ENCODE measurements at places on chromosomes 13 and 19.

DNA sequence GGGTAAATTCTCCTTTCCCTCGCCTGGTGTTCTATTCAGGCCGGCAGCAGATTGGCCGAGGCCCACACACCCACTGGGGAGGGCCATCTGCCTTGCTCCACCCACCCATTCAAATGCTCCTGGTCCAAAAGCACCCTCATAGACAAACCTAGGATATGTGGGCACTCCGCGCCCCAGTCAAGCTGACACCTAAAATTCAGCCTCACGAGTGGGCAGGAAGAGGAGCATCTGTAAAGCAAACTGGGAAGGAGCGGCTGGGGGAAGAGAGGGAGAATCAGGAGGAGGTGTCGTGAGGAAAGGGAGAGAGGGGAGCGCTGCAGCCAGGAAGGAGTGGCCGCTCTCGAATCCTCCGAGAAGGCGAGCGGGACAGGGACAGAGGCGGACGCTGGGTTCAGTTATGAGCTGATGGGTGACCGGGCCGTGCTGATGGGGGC, 136.9 kb downstream of the USP12 start:
- DNase-seq: no peak

DNA sequence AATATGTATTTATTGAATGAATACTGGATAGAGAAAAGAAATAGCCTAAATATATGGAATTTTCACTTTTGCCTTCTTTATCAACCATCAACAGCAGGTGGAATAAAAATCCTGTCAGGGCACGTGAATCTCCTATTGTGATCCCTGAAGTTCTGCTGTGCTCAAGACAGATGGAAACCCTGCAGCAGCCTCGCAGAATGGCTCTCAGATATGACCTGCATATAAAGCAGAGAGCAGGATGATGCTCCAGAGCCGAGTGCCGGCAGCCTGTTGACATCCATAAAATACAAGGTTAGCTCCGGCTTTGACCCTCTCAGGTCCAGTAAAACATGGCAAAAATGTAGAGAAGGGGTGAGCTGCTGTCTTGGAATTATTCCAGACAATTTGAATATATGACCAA, 659.3 kb downstream of the DIAPH3 start:
- no peak for DNase-seq

GRCh38 chr19:44988896-44989556, 12.2 kb upstream of the RELB start:
- DNase-seq: peak; percentile 32

GRCh38 chr19:18992696-18993095, 40.6 kb downstream of the SUGP2 start:
- no peak for DNase-seq

DNA sequence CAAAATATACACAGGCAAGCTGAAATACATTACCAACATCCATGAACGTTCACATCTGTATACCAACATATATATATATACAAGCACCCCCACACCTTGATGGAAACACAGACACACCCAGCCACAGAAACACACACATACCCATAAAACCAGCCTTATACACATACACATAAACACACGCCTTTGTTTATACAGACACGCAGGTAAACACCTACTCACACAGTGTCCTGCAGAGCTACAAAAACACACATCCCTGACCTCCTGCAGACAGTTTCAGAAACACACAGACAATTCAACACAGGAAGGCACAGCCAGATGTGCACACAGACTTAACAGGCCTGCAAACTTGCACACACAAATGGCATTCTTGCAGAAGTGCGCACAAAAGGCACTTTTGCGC, 21.3 kb upstream of the IRGC start:
- no peak for DNase-seq

- DNase-seq: no peak
Observed at GRCh38 chr19:56837492-56838023, 3.0 kb downstream of the PEG3 start.

GRCh38 chr13:73251626-73252265, 192.9 kb downstream of the KLF5 start:
- no peak for DNase-seq

DNA sequence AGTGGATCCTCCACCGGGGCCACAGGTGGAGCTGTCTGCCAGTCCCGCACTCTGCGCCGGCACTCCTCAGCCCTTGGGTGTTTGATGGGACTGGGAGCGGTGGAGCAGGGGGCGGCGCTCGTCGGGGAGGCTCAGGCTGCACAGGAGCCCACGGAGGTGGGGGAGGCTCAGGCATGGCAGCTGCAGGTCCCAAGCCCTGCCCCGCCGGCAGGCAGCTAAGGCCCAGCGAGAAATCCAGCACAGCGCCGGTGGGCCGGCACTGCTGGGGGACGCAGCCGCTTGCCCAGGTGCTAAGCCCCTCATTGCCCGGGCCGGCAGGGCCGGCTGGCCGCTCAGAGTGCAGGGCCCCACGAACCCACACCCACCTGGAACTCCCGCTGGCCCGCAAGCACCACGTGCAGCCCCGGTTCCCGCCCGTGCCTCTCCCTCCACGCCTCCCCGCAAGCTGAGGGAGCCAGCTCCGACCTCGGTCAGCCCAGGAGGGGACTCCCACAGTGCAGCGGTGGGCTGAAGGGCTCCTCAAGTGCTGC, 286.4 kb downstream of the RBM26 start:
- DNase-seq: no peak

GRCh38 chr13:113897161-113897560, 33.3 kb upstream of the GAS6 start:
- no peak for DNase-seq

- no peak for DNase-seq
Observed at GRCh38 chr13:111460548-111461444, 140.4 kb downstream of the TEX29 start.

DNA sequence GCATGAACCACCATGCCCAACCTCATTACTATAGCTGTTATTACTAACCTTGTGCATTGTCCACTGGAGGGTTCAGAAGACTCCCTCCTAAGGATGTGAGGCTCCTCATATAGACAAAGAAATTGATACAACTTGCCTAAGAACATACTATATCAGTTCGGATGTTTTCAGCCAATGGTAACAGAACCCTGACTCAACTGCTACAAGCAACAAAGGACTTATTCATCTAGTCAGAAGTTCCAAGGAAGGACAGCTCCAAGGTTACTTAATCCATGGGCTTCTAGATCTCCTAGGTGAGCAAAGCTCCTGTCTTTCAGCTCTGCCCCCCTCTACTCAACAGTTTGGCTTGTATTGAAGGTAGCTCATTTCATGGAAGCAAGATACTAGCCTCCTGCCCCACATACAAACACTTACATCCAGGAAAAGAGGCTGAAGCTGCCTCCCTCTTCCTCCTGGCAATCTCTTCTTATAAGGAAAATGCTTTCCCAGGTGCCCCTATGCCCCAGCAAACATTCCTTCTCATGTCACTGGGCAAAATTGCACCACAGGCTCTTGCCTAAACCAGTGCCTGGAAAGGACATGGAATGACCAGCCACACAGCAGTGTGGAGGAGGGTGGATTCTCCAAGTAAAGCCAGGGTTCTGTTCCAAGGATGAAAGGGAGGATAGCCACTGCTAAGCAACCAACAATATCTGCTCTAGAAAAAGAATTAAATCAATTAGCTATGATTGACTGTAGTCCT, 497.8 kb downstream of the FOXO1 start:
- DNase-seq: no peak

- DNase-seq: no peak
Observed at GRCh38 chr19:5075597-5075996, 106.7 kb downstream of the KDM4B start.

DNA sequence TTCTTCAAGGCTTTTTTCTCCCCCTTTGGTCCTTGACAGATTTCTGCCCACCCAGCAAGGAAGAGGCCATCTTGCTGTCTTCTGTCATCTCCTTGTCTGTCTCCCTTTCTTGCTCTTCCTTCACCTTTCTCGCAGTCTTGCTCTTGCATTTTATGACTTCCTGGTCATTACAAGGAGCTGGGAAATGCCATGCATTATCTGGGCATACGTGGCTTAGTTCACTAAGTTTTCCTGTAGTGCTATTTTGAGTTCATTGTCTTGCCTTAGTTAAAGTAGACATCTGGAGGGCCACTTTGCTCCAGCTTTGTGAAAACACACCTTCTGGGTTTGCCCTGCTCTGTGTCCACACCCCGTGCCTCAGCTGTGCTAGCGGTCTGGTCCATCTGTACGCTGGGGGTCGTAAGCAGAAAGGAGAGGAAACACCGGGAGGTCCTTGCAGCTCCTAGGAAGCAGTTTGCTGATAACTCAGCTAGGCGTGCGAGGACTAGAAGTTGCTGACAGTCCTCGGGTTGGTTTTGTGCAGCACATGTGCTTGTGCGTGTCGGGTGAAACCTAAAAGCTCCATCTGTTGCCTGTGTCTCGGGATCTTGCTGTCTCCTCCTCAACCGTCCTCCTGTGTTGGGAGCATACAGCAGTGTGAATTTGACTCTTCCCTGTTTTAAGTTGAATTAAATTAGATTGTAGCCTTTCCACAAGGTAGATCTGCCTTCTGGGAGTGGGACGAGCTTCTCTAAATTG, 59.4 kb downstream of the ARHGEF7 start:
- no peak for DNase-seq

GRCh38 chr13:35736876-35737275, 260.4 kb upstream of the MAB21L1 start:
- DNase-seq: no peak

- peak; percentile 9 for DNase-seq
Observed at GRCh38 chr19:40907968-40908735, 26.1 kb upstream of the CYP2A7 start.

- DNase-seq: no peak
Observed at GRCh38 chr19:22595918-22596341, 38.2 kb upstream of the ZNF492 start.

- DNase-seq: no peak
Observed at GRCh38 chr13:50898338-50898737, 11.3 kb upstream of the RNASEH2B start.

DNA sequence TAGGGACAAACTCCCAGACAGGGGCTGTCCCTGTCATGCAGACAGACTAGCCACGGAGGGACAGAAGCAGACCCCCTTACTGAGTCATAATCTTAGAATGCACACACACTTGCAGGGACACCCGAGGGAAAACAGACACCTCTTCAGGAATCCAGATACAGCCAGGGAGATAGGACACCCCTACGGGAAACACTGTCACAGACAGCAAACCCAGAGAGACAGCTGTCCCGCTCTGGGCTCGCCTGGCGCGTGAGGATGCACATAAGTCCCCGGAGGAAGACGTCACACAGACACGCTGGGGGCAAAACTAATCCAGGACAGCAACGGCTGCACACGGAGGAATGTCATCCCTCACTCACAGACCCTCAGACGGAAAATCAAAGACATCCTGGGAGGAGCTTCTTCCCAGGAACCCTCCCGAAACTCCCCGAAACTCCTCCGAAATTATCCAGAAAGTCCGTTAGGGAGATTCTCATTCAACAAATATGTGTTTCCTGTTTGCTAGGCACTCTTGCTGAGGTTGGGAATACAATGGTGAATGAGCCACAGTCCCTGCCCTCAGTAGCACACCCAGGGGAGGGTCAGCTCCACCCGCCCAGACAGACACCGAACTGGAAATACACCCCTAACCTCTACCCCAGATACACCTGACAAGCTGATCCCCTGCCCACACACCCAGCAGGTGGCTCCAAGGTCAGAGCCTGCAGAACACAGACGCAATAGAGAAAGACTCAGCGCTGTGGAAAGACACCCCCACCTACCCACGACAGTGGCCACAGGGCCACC, 15.2 kb upstream of the TOMM40 start:
- DNase-seq: no peak

DNA sequence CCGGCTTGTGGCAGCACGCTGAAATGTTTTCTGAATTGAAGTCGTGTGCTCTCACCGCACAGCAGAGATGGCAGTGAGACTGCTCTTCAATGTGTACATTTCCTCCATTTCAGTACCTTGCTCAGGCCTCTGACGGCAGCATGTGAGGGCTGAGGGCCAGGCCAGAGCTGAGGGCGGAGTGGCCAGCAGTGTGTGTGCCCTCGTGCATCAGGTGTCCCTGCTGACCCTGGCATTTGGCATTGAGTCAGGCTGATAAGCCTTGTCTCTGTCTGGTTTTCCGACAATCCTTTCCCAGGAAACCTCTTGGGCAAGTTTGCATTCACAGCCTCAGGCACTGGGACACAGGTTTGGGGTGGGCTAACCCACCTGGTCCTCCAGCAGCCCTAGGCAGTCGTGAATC, 62.3 kb downstream of the EFNB2 start:
- no peak for DNase-seq

DNA sequence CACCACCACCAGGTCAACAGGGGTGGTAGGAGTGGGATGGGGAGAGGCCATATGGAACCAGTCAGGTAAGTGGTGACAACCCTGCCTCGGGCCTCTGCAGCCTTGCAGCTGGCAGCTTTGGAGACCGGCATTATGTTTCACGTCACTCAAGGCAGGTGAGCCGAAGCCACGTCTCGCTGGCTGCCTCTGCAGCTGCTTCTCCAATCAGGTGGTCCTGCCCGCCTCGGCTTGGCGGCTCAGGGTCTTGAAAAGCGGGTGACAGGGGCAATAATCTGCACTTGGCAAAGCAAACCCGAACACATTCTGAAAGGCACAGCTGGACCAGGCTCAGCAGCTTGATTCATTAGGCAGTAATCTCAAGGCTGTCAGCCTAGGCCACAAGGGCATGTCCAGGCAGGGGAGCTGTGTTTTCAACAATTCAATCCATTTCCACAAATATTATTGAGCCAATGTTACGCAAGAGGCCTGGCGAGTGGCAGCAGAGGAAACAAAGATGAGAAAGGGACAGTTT, 77.4 kb upstream of the PCDH8 start:
- no peak for DNase-seq

DNA sequence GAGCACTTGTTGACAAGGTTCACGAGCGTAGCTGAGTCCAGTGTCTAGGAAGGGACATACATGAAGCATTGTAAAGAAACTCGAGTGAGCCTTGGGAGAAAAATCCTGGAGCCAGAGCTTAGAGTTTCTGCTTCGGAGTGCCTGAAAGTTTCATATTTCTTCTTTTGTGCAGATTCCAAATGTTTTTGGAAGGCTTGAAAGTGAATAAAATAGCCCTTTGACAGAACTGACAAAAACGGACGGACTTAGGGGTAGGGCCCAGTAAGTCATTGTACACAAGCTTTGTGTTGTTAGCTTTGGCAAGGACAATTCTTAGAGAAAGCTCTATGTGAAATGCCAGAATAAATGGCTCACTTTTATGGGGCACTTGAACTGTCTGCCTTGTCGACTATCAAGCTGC, 2.8 kb downstream of the RNF113B start:
- no peak for DNase-seq

DNA sequence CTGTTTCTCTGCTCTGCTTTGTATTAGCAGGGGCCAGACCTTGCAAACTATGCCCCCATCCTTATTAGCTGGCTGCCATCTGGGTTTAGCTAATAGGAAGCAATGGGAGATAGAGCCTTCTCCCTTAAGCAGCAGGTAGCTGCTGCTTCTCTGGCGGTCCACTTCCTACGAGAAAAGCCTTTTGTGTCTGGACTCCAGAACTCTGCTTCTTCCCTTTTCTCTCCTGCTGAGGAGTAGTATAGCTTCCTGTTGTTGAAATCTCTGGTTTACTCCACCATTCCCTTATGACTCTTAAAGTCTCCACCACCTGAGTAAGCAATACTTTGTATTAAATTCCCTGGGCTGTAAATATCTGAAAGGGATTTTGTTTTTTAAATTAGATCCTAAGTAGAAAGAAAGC, 147.1 kb downstream of the DNAJC15 start:
- DNase-seq: no peak

- no peak for DNase-seq
Observed at GRCh38 chr19:34148658-34149185, 23.6 kb upstream of the LSM14A start.

Measured in activated CD4-positive, alpha-beta T cell treated with anti-CD3 and anti-CD28 coated beads, Interleukin-2, amount 50 U/mL, for 24 hours (primary cell).